ENCODE measurements at places on chromosomes 3 and 15. TPM values are rescaled to one million over a fixed set of nuclear protein-coding genes. Genes with fewer than 3 reads are reported as not detected.

Gene COL8A1
- total RNA-seq, result 12.4 TPM

Gene CAMP
- not detected for total RNA-seq

Gene SPINT1
- total RNA-seq, result 1.9 TPM

Gene KLHL24
- total RNA-seq, result 188 TPM

Gene KIF7
- 2.6 TPM for total RNA-seq

Gene C3orf22
- total RNA-seq, result not detected

Gene MFSD1
- 22.1 TPM for total RNA-seq

Gene HIGD2B
- total RNA-seq, result not detected

Gene PLA2G4D
- not detected for total RNA-seq

Gene CCR1
- 6.4 TPM for total RNA-seq

Gene ZNF620
- total RNA-seq, result 1.3 TPM

Gene ITPR1
- 23.1 TPM for total RNA-seq

Gene ARL6
- total RNA-seq, result 4.4 TPM
